ENCODE measurements at places on chromosomes 16 and 17. TPM values are rescaled to one million over a fixed set of nuclear protein-coding genes. Genes with fewer than 3 reads are reported as not detected.

EXOSC6 gene
- total RNA-seq: 43.1 TPM

DLX3 gene
- total RNA-seq: not detected

KRT27 gene
- total RNA-seq: not detected

KIF18B gene
- 27.1 TPM for total RNA-seq

Data from CD8-positive, alpha-beta memory T cell (primary cell).